Right renal pelvis (tissue), 4 donors: ENCODE measurements at places on chromosomes 6 and 20. TPM values are rescaled to one million over a fixed set of nuclear protein-coding genes. Genes with fewer than 3 reads are reported as not detected.

DNA sequence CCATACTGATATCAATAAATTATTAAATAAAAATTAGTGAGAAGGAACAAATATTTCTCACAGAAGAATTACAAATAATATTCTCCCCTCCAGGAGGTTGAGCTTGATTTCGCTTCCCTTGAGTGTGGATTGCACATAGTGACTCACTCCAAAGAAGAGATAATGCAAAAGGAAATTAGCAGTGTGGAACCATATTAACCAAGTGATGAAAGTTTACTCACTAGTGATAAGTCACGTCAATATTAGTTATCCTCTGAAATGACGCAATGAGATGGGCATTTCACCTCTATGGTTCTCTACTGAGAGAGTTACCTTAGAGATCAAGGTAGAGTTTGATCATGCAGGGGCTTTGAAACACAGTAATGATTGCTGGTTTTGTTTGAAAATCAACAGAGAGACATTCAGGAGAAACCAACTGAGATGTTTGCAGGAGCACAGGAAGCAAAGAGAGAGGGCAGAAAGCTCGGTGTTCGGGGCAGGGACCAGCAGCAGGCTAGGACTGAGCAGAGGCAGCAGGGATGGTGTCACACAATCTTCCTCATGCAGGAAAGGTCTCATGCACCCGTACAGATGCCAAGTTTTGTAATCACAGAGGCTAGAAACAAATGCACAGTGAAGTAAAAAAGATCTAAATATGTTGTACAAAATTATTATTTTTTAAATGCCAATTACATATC is 634.5 kb downstream of the QKI start:
- no peak for DNase-seq

GRCh38 chr6:159190460-159190859 is 21.3 kb downstream of the FNDC1 start:
- no peak for DNase-seq

GRIK2 gene
- 15.8 TPM for polyA plus RNA-seq

SLC22A3 gene
- polyA plus RNA-seq: 5.9 TPM
